NAMALWA (cell line): ENCODE measurements at places on chromosomes 2 and 18.

GRCh38 chr2:28419443-28420270, 27.0 kb downstream of the FOSL2 start:
- peak; percentile 16 for DNase-seq

DNA sequence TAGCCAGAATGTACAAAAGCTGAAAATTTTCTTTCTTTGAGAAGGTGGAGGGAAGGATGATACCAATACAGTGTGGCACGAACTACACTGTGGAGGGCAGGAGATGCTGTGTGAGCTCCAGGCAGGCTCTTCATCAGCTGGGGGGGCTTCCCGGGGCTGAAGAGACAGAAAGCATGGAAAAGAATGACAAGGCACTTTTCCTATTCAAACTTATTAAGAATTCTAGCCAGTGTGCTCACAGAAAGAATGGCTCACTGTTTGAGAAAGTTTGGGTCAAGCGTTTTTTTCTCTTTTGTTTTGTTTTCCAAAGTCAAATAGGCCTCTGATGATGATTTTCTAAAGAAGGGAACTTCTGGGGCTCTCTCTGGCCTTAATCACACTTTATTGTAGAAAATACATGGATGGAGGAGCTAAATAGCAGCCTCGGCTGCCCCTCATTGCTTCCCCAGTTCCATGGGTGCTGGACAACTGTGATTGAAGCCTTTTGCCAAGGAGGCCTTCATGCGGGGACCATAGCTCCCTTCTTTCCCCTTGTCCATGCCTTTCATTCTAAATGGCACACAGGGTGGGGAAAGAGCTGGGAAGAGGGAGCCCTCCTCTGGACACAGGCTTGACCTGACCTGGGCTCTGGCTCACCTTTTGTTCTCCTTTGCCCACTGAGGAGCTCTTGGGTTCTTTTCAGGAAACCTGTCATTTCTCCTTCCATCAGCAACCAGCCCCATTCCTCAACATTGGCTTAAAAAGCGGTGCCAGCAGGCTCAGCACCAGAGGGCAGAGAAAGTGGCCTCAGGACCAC, 130.6 kb downstream of the TDRD15 start:
- DNase-seq = no peak

- DNase-seq = no peak
Measured at GRCh38 chr2:60391649-60392375, 161.6 kb downstream of the BCL11A start.

GRCh38 chr2:44522846-44523245, 161.1 kb downstream of the CAMKMT start:
- DNase-seq = no peak

DNA sequence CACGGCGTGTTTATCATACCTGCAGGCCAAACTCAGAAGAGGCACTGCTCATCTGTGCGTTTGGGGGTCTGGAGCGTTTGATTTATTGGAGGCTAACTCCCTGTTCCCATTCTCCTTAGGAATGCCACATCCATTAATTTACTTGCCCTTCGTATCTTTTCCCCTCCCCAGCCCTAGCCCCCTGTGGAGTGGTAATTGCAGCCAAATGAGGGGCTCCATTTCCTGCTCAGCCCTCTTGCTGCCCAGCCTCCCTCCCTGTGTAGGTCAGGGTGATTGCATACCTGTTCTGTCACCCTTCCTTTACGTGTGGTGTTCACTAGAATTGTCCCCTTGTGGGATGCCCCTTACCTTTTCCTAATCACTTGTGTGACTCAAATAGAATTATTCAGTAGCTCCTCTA, 120.4 kb downstream of the MAP3K20 start:
- no peak for DNase-seq

- DNase-seq = no peak
Measured at GRCh38 chr18:49833814-49834213, 20.5 kb upstream of the ACAA2 start.

- DNase-seq = no peak
Measured at GRCh38 chr2:132772340-132772739, 102.3 kb upstream of the LYPD1 start.

GRCh38 chr2:68059784-68060525, 2.8 kb downstream of the C1D start:
- DNase-seq = no peak

- no peak for DNase-seq
Measured at GRCh38 chr2:98806236-98806697, 75.3 kb upstream of the MGAT4A start.

DNA sequence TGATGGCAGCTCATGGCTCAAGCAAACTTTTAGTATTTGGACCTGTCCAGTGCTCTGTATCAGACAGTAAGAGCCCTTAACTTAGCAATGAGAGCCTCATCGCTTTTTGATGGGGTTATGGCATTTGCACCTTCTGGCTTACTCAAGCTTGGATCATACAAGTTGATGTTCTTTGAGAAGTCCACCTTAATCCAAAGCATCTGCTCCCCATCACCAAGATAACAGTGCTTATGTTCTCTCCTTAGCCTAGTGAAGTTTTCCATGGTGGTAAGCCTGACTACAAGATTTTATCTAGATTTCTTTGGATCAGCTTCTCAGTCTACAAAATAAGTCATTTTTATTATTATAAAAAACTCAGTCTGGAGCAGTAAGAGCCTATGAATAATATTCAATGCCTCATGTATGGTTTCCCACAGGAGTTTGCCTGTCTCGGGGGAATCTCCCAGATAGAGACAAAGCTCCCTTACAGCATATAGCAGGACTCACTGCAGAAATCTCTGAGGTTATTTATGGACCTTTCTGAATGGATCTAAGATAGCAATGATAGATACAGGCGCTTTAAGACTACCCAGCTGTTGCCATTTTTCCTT, 472.2 kb upstream of the LINC00305 start:
- DNase-seq = no peak

DNA sequence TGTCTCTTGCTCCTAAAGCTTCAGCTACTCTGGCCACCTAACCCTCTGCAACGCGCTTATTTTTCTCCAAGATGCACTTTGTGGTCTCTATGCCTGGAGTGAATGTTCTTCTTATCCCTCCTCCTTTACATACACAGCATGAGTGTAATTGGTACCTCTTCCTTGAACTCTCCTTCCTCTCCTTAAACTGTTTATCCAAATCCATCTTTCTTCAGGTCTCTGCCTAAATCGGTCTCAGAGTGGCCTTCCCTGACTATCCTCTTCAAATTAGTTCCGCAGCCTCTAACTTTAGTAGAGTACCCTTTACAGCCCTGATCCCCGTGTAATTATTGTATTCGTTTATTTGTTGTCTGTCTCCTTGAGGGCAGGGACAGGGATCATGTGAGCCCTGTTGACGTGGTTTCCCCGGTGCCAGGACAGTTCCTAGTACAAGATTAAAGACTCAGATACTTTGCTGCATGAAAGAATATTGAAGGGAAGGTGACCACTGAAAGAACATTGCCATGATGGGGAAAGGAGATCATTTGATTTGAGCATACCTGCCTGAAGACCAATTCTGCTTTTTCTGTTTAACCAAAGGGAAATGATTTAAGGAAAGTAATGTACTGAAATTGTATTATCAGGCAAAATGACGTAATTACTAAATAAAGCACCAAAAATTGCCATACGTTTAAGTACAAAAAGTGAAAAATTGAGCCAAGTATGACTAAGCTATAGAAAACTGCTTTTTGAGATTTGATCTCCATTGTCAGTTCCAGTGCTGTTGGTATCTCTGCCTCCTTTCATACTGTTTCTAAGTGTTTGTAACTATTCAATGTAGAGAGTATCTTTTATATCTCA, 1.2 kb downstream of the CNOT9 start:
- DNase-seq = peak; percentile 57

- DNase-seq = no peak
Measured at GRCh38 chr18:52394602-52395001, 54.6 kb downstream of the DCC start.

GRCh38 chr2:173436088-173436487, 81.4 kb downstream of the CDCA7 start:
- no peak for DNase-seq

DNA sequence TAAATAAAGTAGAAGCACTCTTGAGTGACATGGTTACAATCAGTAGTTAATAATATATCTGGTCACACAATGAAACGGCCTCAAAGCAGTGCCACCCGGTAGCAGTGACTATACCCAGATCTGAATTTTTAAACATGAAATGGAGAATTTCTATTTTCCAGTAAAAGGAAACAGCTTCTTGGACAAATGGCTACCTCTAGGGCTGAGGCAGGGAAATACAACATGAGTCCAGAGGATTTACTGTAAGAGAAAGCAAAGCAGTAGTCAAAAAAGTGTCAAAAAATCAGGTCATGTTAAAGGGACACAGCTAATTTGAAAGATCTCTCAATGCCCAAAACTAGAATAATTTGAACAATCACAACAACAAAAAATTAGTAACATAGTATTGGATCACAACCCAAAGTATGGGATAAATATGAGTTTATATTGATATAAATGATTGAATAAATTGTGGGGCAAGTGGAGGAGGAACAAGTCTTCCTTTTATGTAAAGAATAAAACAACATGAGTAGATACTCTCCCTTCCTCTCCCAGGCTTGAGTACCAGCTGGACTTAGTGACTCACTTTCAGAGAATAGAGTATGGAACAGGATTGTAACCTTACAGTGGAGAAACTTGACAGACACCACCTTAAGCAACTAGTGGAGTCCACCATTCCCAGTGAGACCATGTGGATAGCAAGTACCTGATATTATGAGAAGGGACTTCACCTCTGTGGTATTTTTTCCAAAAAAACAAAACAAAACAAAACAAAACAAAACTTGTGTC, 180.8 kb downstream of the MBD2 start:
- no peak for DNase-seq

DNA sequence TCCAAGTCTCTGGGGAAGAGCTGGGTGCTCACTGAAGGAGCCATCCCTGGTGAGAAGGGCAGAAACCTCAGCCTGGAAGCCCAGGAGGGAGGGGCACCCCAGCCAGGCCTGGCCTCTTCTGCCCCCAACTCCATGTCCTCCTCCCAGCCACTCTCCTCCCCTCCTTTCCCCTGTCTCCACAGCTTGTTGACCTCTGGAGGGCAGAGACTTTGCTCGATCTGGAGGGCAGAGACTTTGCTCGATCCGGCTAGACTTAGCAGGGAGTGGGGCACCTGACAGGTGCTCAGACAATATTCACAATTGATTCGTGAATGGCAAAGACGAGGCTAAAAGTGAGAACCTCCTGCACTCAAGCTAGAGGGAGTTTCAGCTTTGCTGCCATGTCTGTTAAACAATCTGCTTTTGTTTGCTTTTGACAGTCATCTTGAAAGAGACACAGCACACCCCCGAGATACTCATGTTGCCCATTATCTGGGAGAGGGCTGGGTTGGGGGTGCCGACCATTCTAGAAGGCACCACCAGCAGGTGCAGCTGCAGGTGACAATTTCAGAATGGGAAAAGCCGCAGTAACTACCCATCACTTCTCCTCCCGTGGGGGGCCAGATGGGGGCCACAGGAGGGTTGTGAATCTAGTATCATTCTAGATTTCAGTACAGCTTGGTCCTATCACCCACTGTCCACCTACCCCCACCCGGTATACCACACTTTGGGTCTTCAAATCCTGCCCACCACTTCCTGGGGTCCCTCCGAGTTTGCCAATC, 54.8 kb downstream of the DNMT3A start:
- no peak for DNase-seq

- peak; percentile 28 for DNase-seq
Measured at GRCh38 chr2:28952836-28953211, 28.3 kb upstream of the TOGARAM2 start.

DNA sequence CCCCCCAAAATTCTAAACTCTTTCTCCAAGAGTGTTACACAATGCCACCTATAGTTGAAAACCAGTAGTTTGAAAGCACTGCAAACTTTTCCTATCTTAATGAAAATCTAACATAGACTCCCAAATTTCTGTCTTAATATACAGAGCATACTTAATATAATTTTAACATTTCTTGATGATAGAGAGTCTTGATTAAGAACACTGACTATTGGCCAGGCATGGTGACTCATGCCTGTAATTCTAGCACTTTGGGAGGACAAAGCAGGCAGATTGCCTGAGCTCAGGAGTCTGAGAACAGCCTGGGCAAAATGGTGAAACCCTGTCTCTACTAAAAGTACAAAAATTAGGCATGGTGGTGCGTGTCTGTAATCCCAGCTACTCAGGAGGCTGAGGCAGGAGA, 34.2 kb downstream of the ASXL2 start:
- DNase-seq = no peak

DNA sequence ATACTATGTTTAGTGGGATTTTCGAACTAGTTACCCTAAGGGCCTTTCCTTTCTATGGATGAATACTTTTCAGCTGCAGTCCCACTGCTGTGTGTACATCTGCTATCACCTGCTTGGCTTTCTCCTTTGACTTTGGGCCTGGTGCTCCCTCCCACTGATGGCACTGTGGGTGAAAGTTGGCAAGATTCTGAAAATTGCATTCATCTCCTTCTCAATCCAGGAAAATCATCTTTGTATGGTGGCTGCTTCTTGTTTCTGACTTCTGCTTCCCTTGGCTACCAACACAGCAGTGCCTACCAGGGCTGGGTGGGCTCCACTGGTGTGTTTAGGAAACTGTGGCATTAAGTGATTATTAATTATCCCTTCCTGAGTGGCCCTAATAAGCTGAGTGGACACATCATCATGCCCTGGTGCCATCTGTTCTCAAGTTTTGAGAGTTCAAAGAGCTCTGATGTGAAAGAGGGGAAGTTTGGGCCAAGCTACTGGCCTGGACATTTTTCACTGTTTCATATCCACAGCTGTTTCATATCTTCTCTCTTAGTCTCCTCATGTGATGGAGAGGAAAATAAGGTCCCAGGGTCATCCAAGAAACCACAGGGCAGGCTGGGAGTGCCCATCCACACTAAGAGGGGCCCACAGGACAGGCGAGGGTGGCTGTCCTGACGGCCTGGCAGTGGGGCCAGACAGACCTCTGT, 16.7 kb downstream of the HK2 start:
- DNase-seq = no peak

- DNase-seq = no peak
Measured at GRCh38 chr2:9273486-9274130, 67.0 kb downstream of the ASAP2 start.

DNA sequence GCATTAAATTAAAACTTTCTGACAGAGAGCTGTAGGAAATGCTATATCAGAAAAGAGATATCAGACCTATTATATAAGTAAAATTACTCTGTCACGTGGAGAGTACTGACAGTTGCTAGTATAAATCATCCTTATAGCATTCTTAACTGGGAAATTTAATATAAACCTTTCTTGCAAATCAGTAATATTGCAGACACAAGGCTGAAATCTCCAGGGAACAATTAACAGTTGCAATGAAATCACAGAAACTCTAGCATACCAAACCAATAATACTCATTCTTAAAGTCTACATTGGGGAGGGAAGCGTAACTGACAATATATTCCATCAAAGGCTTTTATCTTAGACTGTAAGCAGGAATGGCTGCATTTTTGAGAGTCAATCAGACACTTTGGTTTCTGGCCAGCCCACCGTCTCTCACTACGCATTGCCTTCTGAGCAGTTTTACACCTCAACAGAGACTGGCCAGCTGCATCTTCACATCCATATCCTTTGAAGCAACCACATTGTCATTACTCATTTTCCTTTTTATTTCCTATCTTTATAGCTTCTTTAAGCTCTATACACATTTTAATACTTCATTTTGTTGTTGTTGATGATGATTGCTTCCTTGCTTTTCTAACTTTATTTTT, 536.0 kb upstream of the CDH2 start:
- DNase-seq = no peak

GRCh38 chr2:98505311-98505808, 60.7 kb downstream of the INPP4A start:
- DNase-seq = no peak
